Endothelial cell (in vitro differentiated cells): ENCODE measurements at places on chromosomes 7 and 10. TPM values are rescaled to one million over a fixed set of nuclear protein-coding genes. Genes with fewer than 3 reads are reported as not detected.

SPDYE11 gene
- 0.13 TPM for total RNA-seq

- no peak overlapping the region for H3K4me3 ChIP-seq
- no peak overlapping the region for H3K27ac ChIP-seq
- H3K36me3 ChIP-seq, result peaks cover 14% of the 10 kb centered on the region
Measured at GRCh38 chr10:33655921-33656320, 321.5 kb upstream of the NRP1 start.

SH2D4B gene
- 0.23 TPM for total RNA-seq

DNA sequence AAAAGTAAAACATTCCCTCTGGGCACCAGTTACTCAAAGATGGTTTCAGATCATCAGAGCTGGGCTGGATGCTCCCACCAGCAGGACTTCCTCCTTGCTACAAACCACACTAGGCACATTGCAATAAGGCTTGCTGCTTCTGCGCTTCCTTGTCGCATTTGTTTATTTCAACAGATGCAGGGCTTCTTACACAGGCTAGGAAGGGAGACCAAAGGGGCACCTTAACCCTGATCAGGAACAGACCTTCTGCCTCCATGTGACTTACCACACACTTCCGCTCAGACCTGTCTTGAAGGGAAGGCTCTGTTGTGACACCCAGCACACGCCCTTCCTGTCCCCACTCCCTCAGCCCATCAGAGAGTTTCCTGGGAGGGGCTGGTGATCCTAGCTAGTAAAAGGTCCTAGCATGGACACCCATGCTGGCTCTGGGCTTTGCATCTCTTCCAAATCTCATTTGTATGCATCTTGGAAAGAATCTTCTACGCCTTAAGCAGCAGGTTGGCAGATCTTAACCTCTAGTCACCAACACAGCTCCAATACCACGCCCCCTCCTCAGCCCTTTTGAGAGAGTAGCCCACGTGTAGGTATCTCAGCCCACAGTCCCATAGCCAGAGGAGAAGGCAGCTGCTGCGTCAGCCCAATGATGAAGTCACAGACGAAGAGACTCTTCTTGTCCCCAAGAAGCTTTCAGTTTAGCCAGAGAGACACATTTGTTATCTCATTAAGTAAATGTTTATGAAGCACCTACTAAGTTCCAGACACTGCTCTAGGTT is 47.1 kb upstream of the SVIL start:
- peaks cover 9% of the 10 kb centered on the region for H3K4me1 ChIP-seq
- no peak for DNase-seq
- H3K27ac ChIP-seq, result peak overlapping the region; percentile 57

JCAD gene
- total RNA-seq, result 234 TPM
